Heart right ventricle (tissue), 16 donors: ENCODE measurements at places on chromosomes 11 and 22. TPM values are rescaled to one million over a fixed set of nuclear protein-coding genes. Genes with fewer than 3 reads are reported as not detected.

Gene GPR137
- total RNA-seq: 33.6 TPM

Gene ANKRD42
- total RNA-seq: 5.4 TPM

Gene TMEM109
- total RNA-seq: 90.3 TPM

Gene SLC22A8
- not detected for total RNA-seq

Gene RAB30
- total RNA-seq: 28.4 TPM

Gene RPL27A
- 325 TPM for total RNA-seq

Gene NCF4
- total RNA-seq: 2.6 TPM

Gene PGA5
- not detected for total RNA-seq

Gene CYP2D6
- not detected for total RNA-seq

Gene C11orf87
- total RNA-seq: 0.06 TPM

Gene ZNF214
- 1.5 TPM for total RNA-seq

Gene STK33
- total RNA-seq: 26.6 TPM

Gene TMA7B
- not detected for total RNA-seq

Gene FUT4
- total RNA-seq: 1.5 TPM

Gene BTBD18
- total RNA-seq: not detected

Gene APOA5
- total RNA-seq: not detected

Gene PDXP
- total RNA-seq: 20.5 TPM

Gene MS4A3
- total RNA-seq: not detected

Gene TNKS1BP1
- total RNA-seq: 27.5 TPM

Gene ART1
- 1.6 TPM for total RNA-seq

Gene CACNA1I
- total RNA-seq: not detected

Gene CDC45
- not detected for total RNA-seq

Gene KCNQ1
- 48.2 TPM for total RNA-seq

Gene MMP11
- total RNA-seq: 5.9 TPM

Gene UBQLNL
- total RNA-seq: 0.16 TPM

Gene PTGDR2
- 5.1 TPM for total RNA-seq

Gene SOX6
- total RNA-seq: 30.5 TPM

Gene BEST1
- total RNA-seq: 0.62 TPM

Gene OR51Q1
- not detected for total RNA-seq

Gene RTN4R
- 1.1 TPM for total RNA-seq
